Lower lobe of right lung (tissue), 2 donors: ENCODE measurements at places on chromosomes 5 and 9. TPM values are rescaled to one million over a fixed set of nuclear protein-coding genes. Genes with fewer than 3 reads are reported as not detected.

Gene OR1B1
- total RNA-seq, result not detected

Gene GGTA1
- total RNA-seq, result 14.0 TPM

Gene EQTN
- total RNA-seq, result not detected

Gene ZFP2
- total RNA-seq, result 2.0 TPM

Gene ITGA1
- 84.4 TPM for total RNA-seq

Gene GNG10
- 50.0 TPM for total RNA-seq

Gene RNF20
- total RNA-seq, result 50.7 TPM

Gene LRRC70
- 1.1 TPM for total RNA-seq

Gene PROP1
- total RNA-seq, result not detected

Gene OR1J2
- total RNA-seq, result not detected

Gene SPATA31E1
- not detected for total RNA-seq

Gene DRD1
- 0.62 TPM for total RNA-seq

Gene PCDHGA4
- total RNA-seq, result 3.1 TPM

Gene SOWAHA
- 0.18 TPM for total RNA-seq

Gene ENHO
- 0.59 TPM for total RNA-seq

Gene GBA2
- 68.0 TPM for total RNA-seq

Gene SPINK13
- total RNA-seq, result not detected

Gene AHRR
- total RNA-seq, result 8.4 TPM

Gene PCDHB15
- total RNA-seq, result 2.8 TPM

Gene KCNMB1
- total RNA-seq, result 2.5 TPM

Gene VCAN
- total RNA-seq, result 133 TPM

Gene AQP7
- 3.7 TPM for total RNA-seq

Gene DAB2
- total RNA-seq, result 164 TPM

Gene CYFIP2
- 36.6 TPM for total RNA-seq

Gene NR4A3
- total RNA-seq, result 1.7 TPM

Gene ERGIC1
- total RNA-seq, result 177 TPM

Gene CER1
- total RNA-seq, result not detected

Gene ZNF300
- 2.0 TPM for total RNA-seq

Gene WDR55
- 22.4 TPM for total RNA-seq

Gene IDNK
- total RNA-seq, result 4.2 TPM

Gene PALM2AKAP2
- 26.2 TPM for total RNA-seq

Gene LHFPL2
- 40.6 TPM for total RNA-seq

Gene PCSK1
- total RNA-seq, result 0.18 TPM

Gene FGFR4
- total RNA-seq, result 59.7 TPM

Gene GLRA1
- total RNA-seq, result not detected

Gene PCDHB13
- 2.9 TPM for total RNA-seq

Gene ASS1
- total RNA-seq, result 75.2 TPM

Gene CTXN3
- not detected for total RNA-seq

Gene ARL14EPL
- not detected for total RNA-seq

Gene LCNL1
- 1.9 TPM for total RNA-seq
